ENCODE measurements at places on chromosomes 2 and 18. TPM values are rescaled to one million over a fixed set of nuclear protein-coding genes. Genes with fewer than 3 reads are reported as not detected.

The CPLX4 gene
- total RNA-seq, result not detected

The RRM2 gene
- total RNA-seq, result 1.2 TPM

The CHRND gene
- not detected for total RNA-seq

The C2orf15 gene
- not detected for total RNA-seq

The MBP gene
- 42.2 TPM for total RNA-seq

The LIMS3 gene
- total RNA-seq, result 43.6 TPM

The RASGRP3 gene
- total RNA-seq, result 16.2 TPM

The COLEC11 gene
- 22.5 TPM for total RNA-seq

The SERPINB13 gene
- total RNA-seq, result not detected

The WDR7 gene
- 73.1 TPM for total RNA-seq

The TMEM178A gene
- 6.5 TPM for total RNA-seq

The COL4A4 gene
- total RNA-seq, result 34.0 TPM

DNA sequence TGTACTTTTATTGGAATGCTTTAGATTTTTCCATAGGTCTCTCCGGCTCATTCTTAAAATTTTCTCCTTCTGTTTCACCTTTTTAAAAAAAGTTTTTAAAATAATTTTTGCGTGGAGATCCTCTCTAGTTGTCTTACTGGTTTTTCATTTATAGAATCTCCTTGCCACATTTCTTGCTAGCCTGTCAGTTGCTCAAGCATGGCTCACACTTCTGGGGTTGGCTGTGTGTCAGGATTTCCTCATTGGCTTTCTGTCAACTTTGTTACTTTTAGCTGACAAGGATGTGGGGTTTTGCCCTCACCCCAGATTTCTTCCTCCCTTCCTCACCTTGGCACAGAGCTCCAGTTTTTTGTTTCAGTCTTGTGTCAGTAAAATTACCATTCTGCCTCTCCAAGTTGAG is 124.6 kb downstream of the ZNF407 start:
- no peak for DNase-seq

DNA sequence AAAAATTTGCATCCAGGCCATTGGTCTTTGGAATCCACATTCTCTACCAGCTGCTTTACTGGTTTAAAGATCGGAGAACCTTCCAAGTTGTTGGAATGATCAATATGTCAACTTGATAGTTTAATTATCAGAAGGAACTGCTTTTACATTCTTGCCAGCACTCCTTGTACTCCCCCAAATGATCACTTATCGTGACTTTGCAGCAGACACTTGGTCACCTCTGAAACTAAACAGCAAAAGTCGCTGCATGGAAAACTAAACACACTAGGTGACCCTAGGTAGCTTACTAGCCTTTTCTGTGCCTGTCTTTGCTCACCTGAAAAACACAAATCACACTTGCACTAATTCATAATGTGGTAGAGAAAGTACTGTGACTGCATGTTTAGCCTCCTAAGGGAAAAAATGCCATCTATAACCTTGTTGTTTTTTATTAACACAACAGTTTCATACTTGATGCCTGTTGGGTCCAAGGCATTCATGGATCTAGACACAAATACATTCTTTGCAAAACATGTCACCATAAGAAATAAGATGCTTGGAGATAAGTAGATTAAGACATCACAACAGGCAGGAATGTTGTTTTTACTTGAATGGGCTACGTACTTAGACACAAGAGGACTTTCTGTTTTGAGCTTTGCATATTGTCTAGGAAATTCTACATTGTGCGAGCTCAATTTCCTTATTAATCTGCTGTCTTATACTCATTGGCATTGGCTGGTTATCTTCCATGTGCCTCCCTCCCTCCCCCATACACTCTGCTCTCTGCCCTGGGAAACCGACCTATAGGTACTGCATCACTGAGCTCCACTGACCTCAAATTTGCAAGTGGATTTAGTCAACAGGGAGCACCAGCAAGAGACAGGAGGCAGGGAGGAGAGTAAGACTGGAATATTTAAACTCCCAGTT is 219.1 kb upstream of the STK17B start:
- no peak for DNase-seq

- DNase-seq, result no peak
Observed at GRCh38 chr2:169727065-169727464, 6.6 kb upstream of the KLHL23 start.

DNA sequence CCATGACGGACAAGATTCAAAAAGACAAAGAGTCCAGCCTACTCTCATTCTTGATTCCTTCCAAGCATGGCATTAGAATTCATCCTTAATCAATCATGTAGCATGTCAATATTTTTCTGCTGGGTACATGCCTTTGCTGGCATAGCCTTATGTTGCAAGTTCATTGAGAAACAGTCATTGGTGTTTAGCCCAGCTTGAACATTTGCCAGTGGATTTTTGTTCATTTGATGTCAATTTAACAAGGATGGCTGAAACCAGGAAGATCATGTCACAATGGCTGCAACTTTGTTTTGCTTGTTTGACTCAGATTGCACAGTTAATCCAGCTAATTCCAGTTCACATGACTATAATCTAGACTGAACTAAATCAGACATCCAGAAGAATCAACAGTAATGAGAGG is 1132.2 kb downstream of the LRP1B start:
- DNase-seq, result no peak

- no peak for DNase-seq
Observed at GRCh38 chr2:14700753-14701152, 68.2 kb downstream of the LRATD1 start.

- DNase-seq, result no peak
Observed at GRCh38 chr2:175832866-175833265, 169.2 kb downstream of the LNPK start.

DNA sequence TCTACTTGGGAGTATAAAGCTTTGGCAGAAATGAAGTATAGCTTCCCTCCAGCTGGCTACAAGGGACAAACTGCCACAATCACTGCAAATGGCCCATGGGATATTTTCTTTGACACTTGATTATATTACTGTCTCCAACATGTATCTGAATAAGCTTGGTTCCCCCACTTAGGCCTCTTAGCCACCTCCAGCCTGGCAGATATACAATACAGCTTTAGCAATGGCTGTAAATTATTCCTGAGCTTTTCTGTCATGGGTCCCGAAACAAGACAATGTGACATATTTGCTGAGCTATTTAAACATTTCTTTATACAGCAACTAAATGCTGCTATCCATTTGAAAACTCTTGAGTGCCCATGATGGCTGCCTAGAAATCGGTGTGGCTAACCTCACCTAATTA is 406.2 kb downstream of the SUCLG1 start:
- DNase-seq, result no peak

GRCh38 chr2:200585730-200586643 is at the start of gene AOX1:
AOX1 (plus strand) TSS chr2:200586014; CDS start chr2:200586109, 95 bp downstream.
- DNase-seq, result no peak

DNA sequence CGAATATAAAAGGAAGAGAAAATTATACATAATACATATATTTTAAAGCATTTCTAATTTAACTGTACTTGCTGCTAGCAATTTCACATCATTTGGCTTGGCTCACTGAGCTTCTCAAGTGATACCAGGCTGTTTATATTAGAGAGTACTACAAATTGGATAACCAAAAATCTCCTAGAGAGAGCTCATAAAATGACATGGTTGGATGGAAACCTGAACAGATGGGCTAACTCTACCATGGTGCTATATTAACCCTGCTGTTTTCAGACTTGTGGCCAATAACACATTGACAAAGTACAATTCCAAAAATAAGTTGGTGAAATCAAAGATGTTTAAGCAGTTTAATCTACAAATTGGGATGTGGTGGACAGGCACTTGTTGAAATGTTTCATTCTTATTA is 364.4 kb upstream of the GCFC2 start:
- no peak for DNase-seq

DNA sequence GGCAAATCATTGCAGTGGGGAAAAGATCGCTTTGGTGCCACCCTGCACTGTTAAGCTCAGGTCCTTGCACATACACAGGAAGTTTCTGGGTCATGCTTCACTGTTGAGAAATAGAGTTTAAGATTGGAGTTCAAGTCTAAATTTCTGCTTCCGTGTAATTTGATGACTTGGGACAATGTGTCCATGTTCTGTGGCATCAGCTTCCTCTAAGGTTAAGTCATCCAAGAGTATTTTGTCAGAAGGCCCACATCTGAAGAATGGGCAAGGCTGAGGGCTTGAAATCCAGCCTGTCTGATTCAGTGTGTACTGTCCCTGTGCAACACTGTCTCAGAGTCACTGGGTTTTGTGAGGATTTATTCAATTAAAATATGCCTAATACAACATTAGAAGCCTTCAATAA is 880.7 kb downstream of the SUCLG1 start:
- DNase-seq, result no peak

GRCh38 chr2:189639007-189639609 is 22.2 kb upstream of the ASNSD1 start:
- no peak for DNase-seq

DNA sequence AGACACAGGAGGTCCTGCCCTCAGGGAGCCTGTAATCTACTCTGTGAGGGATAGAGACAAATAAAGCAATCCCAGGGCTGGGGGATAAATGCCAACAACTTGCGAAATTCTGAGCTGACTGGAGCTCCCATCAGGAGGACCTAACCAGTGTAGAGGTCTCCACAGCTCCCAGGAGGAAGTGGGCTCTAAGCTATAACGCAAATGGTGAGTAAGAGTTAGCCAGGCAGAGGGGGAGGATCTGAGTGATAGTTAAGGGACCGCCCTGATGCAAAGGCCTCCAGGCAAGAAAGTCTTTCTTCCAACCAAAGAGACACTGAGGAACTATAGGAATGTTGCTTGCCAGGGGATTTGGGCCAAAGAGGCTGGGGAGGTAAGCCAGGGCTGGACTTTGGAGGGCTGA is 16.0 kb upstream of the ZNF532 start:
- no peak for DNase-seq

DNA sequence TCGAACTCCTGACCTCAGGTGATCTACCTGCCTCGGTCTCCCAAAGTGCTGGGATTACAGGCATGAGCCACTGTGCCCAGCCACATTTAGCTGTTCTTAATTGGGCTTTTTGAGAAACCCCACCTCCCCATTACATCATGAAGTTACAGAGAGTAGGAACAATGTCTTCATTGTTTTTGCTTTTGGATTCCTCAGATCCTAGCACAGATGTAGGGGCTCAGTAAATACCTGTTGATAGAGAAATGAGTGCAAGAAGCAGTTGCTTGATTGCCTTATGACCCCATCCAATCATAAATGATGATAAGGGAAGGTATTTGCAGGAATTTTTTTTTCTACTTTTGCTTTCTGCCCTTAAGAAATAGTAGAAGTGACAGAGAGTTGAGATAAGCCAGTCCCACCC is 25.4 kb downstream of the GREB1L start:
- no peak for DNase-seq

DNA sequence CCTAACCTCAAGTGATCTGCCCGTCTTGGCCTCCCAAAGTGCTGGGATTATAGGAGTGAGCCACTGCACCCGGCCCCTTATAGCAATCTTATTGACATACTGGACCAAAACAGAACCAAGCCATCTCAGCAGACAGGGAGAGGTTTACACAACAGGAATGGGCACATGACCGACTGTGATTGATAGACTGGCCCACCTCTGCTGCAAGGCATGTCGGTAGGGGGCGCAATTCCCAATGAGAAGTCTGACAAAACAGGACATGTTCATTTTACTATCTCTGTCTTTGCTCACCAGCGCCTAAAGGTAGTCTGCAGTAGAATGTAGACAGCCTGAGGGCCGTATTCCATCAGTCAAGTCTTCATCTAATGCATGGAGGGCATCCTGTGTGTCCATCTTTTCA is 2.0 kb downstream of the LYPD6B start:
- DNase-seq, result no peak

DNA sequence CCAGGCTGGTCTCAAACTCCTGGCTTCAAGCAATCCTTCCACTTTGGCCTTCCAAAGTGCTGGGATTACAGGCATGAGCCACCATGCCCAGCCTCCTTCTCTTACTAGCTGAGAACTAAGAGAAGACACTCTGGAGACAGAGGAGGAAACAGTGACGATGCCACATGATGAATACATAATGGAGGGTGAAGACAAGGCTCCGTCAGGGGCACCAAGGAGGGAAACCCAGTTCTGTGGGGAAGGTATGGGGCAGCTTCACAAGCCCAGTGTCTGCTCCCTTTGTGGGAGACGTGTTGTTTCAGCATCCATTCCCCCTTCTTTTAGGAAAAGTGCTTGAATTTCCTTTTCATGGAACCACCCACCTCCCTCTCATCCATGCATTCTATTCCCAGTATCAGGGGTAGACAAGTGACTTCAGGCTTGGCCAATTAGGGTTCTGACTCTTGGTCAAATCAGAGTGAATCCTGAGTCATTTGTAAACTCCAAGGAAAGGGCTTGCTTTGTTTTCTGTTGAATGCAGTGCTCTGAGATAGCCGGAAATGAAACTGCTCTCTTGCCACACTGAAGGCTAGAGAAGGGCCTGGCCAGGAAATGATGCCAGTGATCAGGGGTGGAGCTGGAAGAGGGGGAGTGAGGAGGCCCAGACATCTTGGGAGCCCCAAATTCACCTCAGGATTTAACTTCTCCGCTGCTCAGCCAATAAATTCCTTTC is 23.7 kb downstream of the TMEM127 start:
- no peak for DNase-seq

DNA sequence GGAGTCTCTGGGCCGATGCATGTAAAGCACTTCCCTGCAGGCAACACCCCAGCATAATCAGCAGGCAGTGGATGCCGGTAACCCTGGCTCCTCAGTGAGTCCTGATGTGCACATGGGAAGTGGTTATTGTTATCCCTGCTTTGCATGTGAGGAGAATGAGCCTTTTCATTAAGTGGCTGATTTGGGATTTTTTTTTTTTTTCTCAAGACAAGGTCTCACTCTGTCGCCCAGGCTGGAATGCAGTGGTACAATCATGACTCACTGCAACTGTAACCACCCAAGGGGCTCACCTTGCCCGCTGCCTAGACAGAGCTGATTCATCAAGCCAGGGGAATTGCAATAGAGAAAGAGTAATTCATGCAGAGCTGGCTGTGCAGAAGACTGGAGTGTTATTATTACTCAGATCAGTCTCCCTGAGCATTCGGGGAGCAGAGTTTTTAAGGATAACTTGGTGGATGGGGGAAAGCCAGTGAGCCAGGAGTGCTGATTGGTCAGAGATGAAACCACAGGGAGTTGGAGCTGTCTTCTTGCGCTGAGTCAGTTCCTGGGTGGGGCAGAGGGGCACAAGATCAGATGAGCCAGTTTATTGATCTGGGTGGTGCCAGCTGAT is 95.4 kb downstream of the SOCS6 start:
- no peak for DNase-seq

GRCh38 chr2:66317268-66317890 is 117.5 kb upstream of the MEIS1 start:
- no peak for DNase-seq

- DNase-seq, result no peak
Observed at GRCh38 chr2:68387408-68388350, 22.6 kb downstream of the PLEK start.

Measured in thoracic aorta (tissue), 2 donors.